ENCODE measurements at places on chromosomes 11 and 22.

DNA sequence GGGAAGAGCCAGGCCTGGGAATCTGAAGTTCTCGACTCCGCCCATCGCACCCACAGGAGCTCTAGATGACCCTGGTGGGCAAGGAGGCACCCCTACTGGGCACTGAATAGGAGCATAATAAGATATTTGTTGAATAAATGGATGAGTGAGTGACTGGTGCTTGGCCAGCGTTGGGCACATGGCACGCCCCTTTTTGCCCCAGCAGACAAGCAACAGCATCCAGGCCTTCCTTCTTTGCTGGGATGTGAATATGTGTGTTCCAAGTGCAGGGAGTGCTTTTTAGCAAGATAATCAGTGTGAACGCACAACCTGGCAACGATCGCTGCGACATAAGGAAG lies 443 bp upstream of the CELF1 start:
- DNase-seq, result no peak

DNA sequence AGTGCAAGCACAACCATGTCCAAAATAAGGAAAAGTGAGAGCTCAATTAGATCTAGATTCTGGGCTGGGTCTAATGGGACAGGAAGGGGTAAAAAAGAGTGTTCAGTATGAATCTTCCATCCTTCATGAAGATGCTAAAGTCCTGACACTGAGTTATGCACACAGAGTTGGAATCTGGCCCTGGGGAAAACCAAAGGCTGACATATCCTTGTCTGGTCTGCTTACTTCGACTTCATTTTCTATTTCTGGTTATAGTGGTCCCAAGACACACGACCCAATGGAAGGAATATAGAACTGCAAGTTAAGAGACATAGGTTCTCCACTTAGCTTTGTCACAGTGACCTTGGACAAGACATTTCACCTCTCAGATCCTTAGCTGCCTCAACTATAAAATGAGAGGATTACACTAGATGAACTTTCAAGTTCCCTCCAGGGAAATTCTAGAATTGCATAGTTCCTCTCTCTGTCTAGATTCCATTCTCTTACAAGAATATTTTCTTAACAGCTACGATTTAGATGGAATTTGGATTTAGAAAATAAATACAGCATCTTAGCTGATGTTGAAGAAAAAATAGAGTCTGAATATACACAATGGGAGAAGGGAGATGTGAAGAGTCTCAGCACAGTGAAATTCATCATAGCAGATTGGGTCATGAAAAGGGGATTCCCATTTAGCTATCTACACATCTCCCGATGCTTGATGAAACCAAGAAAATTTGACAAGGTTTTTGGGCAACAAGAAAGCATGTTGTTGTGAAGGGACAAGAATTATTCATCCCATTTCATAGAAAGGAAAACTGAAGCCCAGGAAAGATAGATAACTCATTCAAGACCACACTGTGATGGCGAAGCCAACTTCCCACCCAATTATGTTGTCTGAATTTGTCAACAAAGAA lies 3.3 kb downstream of the BLID start:
- DNase-seq, result no peak

DNA sequence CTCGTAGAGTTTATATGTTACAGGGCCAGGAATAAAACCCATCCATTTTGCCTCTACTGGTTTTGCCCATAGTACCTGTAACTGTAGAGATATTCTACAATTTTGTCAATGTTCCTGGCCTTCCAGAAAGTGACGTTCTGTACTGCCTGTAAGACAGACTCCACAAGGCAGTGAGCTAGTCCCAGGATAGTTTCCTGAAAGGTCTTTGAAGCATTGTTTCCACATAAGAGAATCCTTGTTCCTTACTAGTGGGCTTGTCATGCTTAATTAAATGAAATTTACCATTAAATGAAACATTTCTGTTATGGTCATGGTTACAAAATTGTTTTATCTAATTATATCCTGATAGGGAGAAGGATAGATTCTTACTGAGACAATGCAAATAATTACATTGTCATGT lies 80.4 kb downstream of the HSD17B12 start:
- no peak for DNase-seq

DNA sequence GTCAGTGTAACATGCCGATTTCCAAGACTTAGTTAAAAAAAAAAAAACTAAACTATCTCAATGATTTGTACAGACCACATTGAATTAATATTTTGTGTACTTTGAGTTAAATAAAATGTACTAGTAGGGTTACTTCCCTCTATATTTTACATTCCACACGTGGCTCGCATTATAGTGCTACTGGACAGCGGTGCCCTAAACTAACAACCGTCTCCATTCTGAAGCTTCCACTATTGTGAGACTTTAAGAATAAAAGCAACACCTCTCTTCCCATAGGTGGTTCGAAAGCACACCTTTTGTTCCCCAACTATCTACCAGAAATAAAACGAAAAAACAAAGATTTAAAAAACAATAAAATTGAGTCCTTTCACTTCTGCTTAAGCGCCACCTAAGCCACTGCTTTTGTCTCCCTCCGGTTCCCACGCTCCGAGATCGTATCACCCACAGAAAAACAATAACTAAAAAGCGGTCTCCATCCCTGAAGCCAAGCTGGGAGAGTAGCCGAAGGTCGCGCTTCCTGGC lies 380 bp upstream of the TTC17 start:
- DNase-seq, result no peak

DNA sequence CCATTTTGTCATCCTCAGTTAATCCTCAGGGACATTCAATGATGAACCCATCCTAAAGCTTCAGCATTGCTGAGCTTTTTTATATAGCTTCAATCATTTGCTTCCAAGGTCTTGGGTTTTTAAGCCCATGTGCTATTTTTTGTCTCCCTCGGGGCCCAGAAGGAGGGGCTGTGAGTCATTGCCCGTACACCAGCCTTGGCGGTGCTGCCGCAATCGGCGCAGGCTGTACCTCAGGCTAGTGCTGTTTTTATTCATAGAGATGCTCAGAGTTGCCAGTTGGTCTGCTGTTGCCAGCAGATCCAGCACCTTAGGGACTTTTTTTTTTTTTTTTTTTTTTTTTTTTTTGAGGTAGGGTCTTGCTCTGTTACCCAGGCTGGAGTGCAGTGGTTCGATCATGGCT lies 35.5 kb downstream of the ACO2 start:
- peak; percentile 49 for DNase-seq

- DNase-seq, result peak; percentile 72
Measured at GRCh38 chr11:75532200-75533048, 6.7 kb upstream of the GDPD5 start.

DNA sequence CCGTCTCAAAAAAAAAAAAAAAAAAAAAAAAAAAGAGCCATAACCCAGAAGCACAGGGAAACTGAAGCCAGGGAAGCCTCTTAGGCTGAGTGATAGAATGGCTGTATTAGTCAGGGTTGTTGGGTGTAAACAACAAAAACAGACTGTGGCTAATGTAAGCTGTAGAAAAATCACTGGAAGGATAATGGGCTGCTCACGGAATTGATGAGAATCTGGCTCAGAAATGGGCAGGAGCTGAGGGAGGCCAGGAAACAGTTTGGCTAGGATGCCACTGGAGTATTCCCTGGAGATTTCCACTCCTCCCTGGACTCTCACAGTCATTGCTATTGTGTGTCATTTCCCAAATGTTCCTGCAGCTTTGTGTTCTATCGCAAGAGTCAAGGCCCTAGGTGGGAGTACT lies 22.4 kb downstream of the SLC22A6 start:
- DNase-seq, result no peak

DNA sequence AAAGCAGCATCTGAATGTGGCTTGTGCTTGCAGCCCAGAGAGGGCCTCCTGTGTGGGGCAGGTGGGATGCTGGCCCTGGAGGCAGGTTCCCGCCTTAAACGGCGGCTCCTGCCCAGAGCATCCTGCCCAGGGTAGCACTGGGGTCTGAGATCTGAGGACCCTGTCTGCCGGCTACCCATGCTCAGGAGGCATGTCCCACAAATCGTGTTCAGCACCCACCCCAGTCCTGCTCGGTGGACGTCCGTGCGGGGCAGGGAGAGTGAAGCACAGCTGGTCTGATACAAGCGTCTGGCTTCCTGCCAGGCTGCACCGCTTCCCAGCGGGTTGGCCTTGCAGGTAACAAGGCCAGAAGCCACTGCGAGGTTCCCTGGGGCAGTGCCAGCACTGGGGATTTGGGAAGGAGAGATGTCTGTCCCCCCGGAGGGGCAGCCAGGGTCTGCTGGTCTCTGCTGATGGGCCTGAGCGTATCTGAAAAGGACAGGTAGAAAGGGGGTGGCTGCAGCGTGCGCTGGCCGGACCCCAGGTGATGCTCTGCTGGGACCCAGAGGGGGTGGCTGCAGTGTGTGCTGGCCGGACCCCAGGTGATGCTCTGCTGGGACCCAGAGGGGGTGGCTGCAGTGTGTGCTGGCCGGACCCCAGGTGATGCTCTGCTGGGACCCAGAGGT lies 3.6 kb downstream of the TRABD start:
- DNase-seq, result no peak

GRCh38 chr11:101914341-101914737 lies 471 bp upstream of the CEP126 start:
- DNase-seq, result peak; percentile 65

DNA sequence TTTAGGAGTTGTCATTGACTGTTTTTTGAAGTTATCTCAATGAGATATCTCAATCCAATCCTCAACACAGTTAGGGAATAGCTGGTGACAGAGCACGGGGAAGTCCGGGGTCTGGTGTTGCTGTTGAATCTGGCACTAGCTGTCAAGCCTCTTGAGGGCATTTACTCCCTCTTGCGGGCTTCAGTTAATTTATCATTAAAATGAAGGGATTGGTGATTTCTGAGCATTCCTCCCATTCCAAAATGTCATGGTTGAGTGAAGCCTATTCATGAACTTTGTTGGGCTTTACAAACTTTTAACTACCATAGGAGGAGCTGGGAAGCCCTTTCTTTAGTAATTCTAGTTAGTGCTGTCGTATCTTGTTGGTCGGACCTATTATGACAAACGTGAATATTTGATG lies 40.2 kb downstream of the UVRAG start:
- DNase-seq, result no peak

DNA sequence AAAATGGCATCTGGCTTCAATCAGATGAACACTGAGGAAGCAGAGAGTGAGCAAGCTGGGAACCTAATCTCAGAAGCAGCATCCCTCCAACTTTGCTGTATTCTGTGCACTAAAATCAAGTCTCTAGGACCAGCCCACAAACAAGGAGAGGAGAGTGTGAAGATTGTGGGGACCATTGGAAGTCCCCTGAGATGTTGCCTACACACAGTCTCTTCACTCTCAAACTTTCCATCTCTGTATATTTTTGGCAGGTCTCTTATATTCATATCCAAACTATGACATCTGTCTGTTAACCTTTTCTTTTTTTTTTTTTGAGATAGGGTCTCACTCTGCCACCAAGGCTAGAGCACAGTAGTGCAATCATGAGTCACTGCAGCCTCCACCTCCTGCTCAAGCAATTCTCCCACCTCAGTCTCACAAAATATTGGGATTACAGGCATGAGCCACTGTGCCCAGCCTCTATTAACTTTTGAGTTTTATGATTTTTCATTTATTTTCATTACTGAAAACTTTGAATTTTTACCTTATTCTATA lies 1096.4 kb downstream of the TBC1D22A start:
- DNase-seq, result no peak

GRCh38 chr22:43562843-43563242 lies 151.0 kb downstream of the MPPED1 start:
- DNase-seq, result no peak

GRCh38 chr22:29208502-29208862 lies 2.8 kb downstream of the EMID1 start:
- DNase-seq, result no peak

- DNase-seq, result no peak
Measured at GRCh38 chr11:16380941-16381568, 24.7 kb upstream of the SOX6 start.

DNA sequence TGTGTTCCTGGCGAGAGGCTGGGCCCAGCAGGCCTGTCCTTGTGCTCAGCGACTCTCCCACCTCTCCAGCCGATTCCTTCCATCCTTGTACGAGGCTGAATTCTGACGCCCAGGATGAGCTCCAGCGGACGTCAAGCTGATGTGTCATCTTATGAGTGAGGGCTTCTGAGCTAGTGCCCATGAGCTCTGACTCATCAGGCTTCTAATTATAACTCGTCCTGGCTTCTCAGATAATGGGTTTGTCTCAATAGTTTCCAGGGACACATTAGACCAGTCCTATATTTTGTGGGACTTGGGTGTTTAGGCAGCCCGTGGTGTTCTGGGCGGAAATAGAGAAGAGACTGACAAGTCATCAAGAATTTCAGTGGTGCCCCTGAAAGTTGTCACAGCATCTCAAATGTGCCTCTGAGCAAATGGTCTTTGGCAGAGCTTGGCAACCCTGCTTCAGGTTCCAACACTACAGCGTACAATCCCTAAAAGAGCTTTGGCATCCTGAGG lies 108.2 kb upstream of the CD44 start:
- DNase-seq, result peak; percentile 85

DNA sequence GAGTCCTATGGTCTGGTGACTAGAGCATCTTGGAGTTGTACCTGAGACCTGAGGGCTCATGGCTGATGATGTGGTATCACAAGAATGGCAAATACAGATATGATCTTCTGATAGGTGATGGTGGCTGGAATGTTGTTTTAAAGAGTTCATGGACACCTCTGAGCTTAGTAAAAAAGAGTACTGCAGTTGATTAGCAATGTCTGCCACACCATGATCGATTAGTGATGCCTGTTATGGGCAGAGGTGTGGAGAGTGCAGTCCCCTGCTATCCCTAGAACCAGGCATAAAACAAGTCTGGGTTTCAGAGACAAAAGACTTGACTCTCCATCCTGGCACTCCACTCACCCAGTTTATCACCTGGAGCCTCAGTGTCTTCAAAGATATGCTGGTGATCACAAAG lies 1.4 kb upstream of the BATF2 start:
- DNase-seq, result no peak

- DNase-seq, result no peak
Measured at GRCh38 chr22:46710806-46711205, 27.2 kb downstream of the CERK start.

DNA sequence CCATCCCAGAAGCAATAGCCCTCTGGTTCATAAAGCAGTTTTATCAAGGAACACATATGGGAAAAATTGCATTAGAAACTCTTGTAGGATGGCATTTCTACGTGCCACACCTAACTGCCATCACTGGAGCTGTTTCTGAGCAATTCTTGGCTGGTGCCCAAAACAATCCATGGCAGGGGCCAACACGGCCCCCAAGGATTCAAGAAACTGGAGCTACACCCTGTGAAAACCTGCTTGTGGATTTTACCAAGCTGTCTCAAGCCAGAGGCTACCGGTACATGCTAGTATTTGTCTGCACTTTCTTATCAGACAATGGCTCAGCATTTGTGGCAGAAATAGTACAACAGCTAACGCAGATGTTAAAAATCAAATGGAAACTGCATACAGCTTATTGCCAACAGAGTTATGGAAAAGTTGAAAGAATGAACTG lies 42.4 kb upstream of the GLYAT start:
- no peak for DNase-seq
